ENCODE measurements at places on chromosomes 5 and 9.

DNA sequence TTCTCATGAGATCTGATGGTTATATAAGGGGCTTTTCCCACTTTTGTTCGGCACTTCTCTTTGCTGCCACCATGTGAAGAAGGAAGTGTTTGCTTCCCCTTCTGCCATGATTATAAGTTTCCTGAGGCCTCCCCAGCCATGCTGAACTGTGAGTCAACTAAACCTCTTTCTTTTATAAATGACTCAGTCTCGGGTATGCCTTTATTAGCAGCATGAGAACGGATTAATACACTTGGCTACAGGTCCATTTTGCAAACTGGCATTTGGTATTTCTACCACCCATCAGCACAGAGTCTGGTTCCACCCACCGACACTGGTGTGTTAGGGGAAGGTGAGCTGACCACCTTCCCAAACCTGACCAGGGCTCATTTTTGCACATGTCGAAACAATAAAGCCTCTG is 47.9 kb upstream of the RARS1 start:
- ATAC-seq, result no peak

DNA sequence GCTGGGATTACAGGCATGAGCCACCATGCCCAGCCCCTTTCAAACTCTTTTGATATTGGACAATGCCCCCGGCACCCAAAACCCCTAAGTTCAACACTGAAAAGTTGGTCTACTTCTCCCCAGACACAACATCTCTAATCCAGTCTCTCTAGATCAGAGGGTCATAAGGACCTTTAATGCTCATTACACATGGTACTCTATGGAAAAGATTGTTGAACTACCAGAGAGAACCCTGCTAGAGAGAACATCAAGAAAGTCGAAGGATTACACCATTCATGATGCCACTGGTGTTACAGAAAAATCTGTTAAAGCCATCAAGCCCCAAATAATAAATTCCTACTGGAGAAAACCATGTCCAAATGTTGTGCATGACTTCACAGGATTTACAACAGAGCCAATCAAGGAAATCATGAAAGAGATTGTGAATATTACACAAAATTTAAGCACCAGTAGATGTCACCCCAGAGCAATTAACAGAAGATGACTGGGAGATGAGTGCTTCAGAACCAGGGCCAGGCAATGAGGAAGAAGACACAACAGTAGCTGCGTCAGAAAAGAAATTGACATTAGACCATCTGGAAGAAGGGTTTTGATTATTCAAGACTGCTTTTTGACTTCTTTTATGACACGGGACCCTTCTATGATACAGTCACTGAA is 28.3 kb upstream of the NIPAL4 start:
- ATAC-seq, result peak; percentile 80

- ATAC-seq, result peak; percentile 96
Measured at GRCh38 chr9:105541838-105542237, 16.1 kb upstream of the FKTN start.

DNA sequence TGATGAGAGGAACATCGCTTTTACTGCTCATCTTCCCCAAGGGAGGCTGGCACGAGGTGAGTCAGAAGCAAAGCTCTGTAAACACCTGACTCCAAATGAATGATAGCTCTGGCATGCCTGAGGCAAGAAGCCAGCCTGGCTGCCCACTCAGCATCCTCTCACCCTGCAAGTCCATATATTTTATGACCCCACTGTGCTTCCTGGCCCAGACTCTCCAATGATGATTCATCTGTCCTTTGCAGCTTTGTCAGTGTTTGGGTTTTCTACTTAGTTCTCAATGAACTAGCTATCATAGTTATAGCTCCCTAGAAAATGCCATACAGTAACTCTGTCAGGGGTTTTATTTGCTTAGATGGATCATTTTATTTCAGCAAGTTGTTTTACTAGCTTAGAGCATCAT is 52.1 kb upstream of the FSTL4 start:
- ATAC-seq, result no peak

GRCh38 chr9:91071184-91071990 is 269.8 kb downstream of the SYK start:
- ATAC-seq, result peak; percentile 88

DNA sequence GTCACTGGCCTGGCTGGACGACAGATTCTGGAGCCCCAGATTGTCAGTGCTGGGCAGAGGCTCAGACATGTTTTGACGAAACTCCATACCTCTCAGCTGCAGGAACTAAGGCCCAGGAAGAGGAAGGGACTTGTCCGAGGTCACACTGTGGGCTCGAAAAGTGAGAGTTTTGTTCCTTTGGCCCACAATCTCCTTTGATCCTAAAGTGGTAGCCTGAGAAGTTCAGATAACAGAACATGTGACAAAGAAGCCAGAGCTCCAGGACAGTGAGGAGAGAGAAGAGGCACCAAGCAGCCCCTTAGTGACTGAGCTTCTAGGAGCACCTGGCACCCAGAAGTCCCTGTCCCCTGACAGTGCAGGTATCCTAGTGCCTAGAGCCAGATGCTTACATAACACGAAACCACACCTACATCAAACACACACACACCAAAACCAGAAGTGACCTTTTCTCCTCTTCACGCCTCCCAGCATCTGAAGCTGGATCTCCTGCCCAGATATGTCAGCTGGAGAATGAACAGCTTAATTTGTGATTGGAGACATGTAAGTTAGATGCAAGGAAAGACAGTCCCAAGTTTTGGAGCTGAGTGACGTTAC is 88.9 kb downstream of the ADRB2 start:
- no peak for ATAC-seq

DNA sequence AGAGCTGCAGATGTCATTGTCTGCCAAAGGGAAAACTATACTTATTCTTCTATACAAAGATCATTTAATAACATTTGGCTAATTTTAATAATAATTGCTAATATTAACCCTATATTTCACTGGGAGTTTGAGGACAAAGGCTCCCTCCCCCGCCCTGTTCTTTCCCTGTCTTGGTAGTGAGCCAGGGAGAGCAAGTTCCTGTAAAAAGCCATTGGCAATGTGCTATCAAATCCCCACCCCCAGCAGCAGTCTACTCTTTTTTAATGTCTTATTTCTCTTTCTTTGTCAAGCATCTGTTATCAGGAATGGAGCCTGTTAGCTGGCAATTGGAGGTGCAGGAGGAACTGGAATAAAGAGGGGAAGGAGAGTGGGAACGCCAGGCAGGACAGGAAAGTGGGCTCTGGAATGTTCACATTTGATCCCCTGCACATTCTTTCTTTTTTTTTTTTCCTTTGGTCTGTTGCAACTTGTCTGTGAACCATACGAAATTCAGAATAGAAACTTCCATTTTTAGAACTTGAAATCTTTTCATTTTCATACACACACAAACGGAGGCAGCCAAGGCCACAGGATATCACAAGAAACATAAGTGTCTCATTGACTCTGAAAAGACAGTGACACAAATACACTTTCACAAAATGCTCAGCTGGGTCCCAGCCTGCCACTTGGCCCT is 664.8 kb upstream of the ZNF608 start:
- no peak for ATAC-seq

- no peak for ATAC-seq
Measured at GRCh38 chr9:105672711-105673234, 10.5 kb downstream of the TAL2 start.

DNA sequence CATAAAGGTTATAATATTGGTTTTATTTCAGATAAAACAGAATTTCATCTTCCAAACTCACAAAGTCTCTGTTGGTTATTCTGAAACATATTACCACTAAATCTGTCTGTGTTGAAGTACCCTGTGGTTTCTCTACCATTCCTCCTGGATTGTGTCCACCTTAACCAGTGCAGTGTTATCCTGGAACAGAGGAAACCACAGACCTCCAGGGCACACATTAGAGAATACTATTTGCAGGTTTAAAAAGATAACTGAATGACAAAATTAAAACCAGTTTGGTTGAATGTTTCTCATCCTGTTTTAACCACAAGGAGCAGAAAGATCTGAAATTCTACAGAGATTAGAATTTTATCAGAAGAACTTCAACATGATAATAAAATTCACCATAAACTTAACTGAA is 251.8 kb downstream of the CWC27 start:
- ATAC-seq, result no peak

DNA sequence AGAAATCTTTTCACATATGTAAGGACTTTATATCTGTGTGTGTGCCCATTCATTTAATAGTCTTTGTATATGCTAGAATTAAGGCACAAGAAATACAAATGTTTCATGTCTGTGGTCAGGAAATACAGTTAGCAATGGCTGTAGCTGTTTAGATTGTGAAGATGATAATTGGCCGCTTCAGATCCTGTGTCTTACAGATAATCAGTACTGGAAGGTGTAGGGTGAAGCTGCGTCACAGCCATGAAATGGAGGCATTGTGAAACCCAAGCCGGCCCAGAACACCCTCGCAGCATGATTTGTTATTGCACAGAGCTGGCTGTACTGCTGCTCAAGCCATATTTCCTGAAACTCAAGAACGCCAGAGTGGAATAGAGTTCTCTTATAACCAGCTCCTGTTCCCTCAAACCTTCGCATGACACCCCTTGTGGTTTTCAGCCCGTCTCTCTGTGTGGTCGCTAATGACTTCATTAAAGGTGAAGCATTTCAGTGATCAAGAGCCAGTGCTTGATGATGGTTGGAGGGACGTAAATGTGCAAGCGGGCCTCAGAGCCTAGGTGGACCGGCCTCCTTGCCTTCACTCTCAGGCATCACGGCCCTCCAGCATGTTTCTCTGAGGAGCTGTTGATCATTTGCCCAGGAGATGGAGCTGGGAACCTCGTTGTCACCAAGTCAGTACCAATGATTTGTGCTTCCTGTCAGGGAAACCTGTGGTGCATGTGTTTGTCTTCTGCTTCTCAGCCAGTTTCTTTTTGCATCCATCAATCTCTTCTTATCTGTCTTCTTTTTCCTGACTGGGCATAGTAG is 80.1 kb downstream of the F2RL2 start:
- ATAC-seq, result peak; percentile 31

DNA sequence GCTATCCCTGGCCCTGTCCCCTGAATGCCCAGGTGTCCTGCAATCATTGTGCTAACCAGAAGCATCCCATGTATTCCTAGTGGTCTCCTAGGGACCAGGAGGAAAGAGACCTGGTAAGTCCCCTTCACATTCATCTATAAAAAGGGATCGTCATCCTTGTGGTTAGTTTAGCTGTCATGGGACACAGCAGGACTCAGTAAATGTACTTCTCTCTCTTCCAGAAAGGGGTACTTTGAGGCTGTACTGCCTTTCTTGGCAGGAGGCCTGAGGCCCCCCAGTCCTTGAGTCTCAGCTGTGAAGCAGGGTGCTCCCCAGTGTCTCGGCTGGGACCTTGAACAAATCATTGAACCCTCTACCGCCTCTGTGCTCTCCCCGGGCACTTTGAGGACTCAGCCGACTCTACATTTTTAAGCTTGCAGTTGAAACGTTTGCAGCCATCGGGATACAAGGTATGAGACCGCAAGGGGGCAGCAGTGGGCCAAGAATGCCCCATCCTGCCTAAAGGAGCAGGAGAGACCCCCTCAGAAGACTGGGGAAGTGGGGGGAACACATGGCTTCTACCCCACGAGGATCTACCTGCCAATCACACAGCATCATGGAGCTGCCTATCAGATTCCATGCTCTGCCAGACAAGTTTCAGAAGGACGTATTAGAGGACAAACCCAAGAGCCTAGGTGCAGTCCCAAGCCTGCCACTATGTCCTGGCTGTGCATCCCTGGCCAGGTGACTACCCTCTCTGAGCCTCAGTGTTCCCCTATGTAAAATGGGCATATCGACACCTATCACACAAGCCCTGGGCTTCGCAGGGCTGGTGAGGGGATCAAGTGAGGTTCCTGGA is 2.4 kb upstream of the PHYKPL start:
- peak; percentile 10 for ATAC-seq

All from activated CD4-positive, CD25-positive, alpha-beta regulatory T cell treated with anti-CD3 and anti-CD28 coated beads, Interleukin-2, amount 50 U/mL, for 24 hours (primary cell).